ENCODE measurements at places on chromosomes 16 and 17. TPM values are rescaled to one million over a fixed set of nuclear protein-coding genes. Genes with fewer than 3 reads are reported as not detected.

Gene HSD11B2
- 0.36 TPM for total RNA-seq

Gene IGFALS
- total RNA-seq = 1.2 TPM

Gene LRRC46
- total RNA-seq = 0.46 TPM

Gene DCTPP1
- total RNA-seq = 46.3 TPM

Gene KRTAP4-6
- not detected for total RNA-seq

Gene HEXIM1
- total RNA-seq = 20.9 TPM

Gene KRTAP4-9
- total RNA-seq = not detected

Gene SPN
- total RNA-seq = 0.60 TPM

Gene KRT32
- total RNA-seq = not detected

Gene HASPIN
- 2.4 TPM for total RNA-seq

Gene APOBR
- not detected for total RNA-seq

Gene TPSG1
- total RNA-seq = not detected

Gene TNK1
- total RNA-seq = 1.3 TPM

Gene SRL
- 51.1 TPM for total RNA-seq

Gene TBC1D3
- not detected for total RNA-seq

Gene NRN1L
- total RNA-seq = 2.2 TPM

Gene GFAP
- 11.0 TPM for total RNA-seq

Gene NUDT16L1
- total RNA-seq = 139 TPM

Gene ZFP3
- 0.21 TPM for total RNA-seq

Gene CDR2L
- 15.1 TPM for total RNA-seq

Gene P4HB
- total RNA-seq = 972 TPM

Gene ACSM2B
- not detected for total RNA-seq

Gene ZNF232
- total RNA-seq = 14.2 TPM

Gene TP53TG3D
- not detected for total RNA-seq

Gene TAC4
- total RNA-seq = not detected

Gene KRTAP17-1
- total RNA-seq = not detected

Gene HS3ST3B1
- total RNA-seq = 4.9 TPM

Data from cardiac muscle cell (in vitro differentiated cells and primary cell).